Keratinocyte (primary cell): ENCODE measurements at places on chromosomes 7 and 10.

GRCh38 chr10:48610585-48611093 lies 5.8 kb upstream of the ARHGAP22 start:
- no peak for DNase-seq

GRCh38 chr7:24907311-24907886 lies 72.6 kb downstream of the OSBPL3 start:
- no peak for DNase-seq

DNA sequence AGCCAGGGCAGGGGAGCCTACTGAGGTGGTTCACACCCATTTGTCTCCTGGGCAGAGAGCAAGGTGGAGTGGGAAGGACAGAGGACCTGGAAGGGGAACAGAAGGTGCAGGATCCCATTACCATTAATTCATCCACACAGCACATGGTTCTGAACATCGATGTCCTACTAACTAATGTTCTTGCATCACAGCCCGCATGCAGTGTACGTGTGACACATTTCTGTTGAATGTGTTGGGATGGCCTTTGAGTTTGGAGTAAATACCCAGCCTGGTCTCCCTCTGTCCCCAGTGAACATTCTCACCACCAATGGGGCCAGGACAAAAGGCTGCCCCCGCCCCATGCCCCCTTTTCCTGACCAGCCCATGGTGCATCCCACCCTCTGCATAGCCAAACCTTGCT lies 46.3 kb downstream of the FAM241B start:
- no peak for DNase-seq

DNA sequence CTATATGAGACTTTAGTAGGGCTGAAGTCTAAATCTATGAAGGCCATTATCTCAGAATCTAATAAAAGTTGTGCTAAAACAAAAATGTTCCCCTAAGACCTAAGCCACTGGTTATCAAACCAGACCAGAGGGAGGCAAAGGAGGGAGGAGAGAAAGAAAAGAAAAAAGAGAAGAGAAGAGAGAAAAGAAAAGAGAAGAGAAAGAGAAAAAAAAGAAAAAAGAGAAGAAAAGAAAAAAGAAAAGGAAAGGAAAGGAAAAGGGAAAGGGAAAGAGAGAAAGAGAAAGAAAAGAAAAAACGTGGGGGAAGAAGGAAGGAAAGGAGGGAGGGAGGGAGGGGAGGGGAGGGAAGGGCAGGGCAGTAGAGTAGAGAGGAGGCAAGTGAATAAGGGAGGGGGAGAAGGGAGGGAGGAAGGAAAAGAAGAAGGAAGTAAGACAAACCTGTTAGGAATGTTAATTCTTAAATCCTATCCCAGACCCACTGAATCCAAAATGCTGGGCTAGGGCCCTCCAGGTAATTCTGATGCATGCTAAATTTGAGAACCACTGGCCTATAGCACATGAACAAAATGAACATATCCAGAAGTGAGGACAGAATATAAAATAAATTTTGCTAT lies 98.9 kb downstream of the TPK1 start:
- DNase-seq: no peak

DNA sequence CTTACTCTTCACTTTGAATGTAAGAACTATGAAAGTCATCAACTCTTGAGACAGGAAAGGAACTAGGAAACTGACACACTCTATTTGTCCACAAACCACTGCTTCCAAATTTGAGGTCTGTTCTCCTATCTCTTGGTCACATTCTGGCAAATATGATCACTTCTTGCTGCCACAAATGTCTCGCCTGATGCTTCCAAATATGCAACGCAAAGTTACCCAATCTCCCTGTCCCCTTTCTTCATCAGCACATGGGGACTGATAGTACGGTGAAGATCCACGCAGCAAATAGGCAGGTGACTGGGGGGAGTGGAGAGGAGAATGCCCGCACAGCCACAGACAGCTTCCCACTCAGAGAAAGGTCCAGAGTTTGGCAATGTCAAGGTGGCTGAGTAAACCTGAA lies 92.6 kb upstream of the TCF7L2 start:
- no peak for DNase-seq

GRCh38 chr7:37683246-37684120 lies at the start of gene GPR141:
Gene GPR141, plus strand, starts transcription at chr7:37683766. Its CDS starts 56,628 bp downstream, at chr7:37740394.
- no peak for DNase-seq

DNA sequence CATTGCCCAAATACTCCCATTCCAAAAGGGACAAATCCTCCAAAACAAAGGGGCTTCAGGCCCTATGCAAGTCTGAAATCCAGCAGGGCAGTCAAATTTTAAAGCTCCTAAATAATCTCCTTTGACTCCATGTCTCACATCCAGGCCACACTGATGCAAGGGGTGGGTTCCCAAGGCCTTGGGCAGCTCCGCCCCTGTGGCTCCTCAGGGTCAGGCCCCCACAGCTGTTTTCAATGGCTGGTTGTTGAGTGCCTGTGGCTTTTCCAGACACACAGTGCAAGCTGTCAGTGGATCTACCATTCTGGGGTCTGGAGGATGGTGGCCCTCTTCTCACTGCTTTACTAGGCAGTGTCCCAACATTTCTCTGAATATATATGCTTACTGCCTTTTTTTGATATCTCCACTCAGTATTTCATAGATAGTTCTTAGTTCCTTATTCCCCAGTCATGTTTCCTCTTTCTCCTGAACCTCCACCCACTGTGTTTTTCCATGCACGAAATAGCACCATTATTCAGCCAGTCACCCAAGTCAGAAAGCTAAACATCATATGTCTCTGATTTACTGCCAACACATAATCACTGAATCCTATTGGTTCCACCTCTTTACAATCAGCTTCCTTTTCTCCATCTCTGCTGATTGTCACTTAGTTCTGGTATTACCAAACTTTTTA lies 172.6 kb upstream of the CACNA2D1 start:
- no peak for DNase-seq

DNA sequence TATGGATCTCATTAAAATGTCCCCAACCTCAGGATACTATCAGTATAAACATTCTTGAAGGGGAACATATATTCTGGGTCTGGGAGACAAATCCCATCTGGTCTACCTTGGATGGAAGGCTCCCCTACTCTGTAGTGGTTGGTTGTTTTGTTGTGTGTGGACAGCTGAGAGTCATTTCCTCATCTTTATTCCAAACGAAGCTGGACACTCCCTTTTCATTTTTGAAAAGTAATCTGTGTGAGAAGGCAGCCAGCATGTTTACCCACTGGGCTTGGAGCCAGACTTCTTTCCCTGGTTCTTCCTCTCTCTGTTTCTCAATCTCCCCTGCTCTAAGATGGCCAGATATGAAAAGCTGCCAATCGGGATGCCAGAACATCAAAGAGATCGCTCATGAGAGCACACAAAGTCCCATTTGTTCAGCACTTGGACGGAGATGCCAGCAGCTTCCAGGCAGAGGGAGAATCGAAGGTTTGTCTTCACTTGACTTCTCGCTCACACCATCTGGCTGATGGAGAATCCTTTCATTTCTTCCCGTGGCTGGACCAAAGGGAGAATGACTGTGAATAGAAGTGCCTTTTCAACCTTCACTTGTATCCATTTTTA lies 108.1 kb upstream of the AGR3 start:
- DNase-seq: no peak

DNA sequence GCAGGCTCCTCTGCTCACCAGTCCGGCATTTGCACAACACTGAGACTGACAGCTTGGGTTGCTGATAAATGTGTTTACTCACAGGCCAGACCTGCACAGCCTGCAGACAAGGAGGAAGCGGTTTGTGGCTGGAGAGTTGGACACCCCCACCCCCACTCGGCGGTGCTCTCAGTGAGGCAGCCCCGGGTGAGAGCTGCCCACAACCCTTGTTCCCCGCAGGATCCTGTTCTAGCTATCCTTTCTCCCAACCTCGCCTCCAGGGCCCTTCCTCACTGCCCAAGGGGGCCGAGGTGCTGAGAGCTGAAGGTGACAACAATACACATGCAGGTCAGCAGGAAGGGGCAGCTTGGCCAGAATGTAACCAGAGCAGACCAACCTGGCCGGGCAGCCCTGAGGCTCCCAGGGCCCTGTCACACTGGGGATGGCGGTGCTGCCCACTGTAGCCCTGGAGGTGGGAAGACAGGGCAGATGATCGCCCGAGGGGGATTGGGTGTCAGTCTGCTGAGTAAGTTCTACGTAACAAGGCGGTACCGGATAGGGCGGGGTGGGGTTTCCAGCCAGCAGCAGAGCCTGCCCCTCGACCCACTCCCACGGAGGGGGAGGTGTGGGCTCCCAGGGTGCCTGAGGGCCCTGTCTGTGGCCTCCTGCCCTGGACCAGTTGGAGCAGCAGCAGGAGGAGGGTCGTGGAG lies 2.1 kb upstream of the ADAM8 start:
- DNase-seq: peak; percentile 79

DNA sequence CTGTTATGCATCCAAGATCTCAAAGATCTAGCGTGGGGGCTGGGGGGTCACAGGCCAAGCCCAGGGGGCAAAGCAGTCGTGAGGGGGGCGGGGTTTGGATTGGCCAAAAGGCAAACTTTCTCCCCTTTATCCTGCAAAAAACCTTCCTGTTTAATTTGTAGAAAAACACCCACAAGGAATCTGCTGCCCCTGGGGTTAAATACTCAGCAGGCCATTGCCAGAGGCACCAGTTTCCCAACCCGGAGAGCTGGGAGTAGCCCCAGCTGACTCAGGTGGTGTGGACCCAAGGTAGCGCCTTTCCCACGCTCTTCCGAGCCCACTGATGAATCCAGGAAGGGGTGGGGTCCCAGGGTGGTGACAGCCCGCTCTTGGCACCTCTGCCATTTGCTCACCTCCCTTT lies 21.4 kb downstream of the KCP start:
- no peak for DNase-seq

GRCh38 chr10:61898435-61898778 lies 3.1 kb upstream of the ARID5B start:
- DNase-seq: no peak

- DNase-seq: peak; percentile 7
These were observed 1.0 kb upstream of the FAM20C start for GRCh38 chr7:191105-191980.

GRCh38 chr10:1361411-1362105 lies 305.4 kb downstream of the WDR37 start:
- no peak for DNase-seq

DNA sequence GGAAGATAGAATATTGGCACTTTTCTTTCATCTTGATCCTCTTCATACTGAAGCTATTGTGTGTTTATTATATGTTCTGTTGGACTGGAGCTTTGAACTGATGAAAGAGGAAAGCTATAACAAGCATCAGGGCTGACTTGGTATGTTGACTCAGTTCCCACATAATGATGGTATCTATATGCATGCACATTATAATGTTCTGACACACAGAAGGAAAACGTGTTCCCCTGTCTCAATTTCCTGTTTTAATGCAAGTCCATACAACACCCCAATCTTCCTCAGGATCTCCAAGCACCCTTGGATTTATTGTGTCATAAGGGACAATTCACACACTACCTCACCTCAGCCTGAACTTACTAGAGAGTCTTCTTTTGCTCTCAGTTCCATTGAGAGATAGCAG lies 8.3 kb upstream of the WASL start:
- DNase-seq: peak; percentile 83

GRCh38 chr10:20767028-20767427 lies 130.1 kb downstream of the NEBL start:
- no peak for DNase-seq

DNA sequence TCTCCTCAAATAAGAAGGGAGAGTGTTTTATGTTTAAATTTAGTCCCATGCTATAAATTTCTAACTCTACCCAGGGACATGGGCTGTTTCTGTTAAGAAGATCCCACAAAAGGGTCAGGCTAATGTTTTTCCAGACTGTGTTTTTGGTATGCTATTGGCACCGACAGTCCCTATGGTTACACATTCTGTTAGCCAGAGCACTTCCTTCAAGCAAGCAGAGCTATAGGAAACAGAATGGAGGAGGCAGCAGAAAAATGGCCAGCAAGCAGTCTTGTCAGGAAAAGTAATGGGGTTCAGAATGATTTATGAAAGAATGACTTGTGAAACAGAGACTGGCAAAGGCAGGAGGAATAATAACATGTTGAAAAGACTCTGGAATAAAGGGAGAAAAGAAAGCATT lies 44.8 kb upstream of the PHYHIPL start:
- DNase-seq: no peak

DNA sequence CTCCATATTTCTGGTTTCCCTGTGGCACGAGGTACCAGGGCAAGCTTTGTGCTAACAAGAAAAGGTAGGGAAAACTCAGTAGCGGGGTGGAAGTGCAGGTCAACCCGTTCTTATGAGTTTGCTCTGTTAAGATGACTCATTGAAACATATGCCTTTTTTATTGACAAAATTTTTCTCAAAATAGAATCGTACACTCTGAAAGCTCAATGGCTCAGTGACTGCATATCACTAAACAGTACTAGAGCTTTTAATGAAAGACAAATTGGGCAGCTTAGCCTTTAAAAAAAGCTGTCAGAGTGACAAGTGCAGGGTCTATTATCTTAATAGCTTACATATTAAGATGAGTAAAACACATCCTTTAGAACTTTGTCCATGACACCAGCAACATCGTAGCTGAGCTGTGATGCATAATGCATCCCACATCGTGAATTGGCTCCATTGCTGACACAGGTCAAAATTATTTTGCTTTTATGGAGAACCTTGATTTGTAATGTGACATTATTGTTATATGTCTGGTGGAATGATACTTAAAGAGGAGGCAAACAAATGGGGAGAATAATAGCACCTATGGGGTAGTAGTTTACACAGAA lies 264.4 kb downstream of the ETV1 start:
- no peak for DNase-seq

GRCh38 chr7:20745702-20746101 lies 41.0 kb downstream of the SP8 start:
- no peak for DNase-seq

DNA sequence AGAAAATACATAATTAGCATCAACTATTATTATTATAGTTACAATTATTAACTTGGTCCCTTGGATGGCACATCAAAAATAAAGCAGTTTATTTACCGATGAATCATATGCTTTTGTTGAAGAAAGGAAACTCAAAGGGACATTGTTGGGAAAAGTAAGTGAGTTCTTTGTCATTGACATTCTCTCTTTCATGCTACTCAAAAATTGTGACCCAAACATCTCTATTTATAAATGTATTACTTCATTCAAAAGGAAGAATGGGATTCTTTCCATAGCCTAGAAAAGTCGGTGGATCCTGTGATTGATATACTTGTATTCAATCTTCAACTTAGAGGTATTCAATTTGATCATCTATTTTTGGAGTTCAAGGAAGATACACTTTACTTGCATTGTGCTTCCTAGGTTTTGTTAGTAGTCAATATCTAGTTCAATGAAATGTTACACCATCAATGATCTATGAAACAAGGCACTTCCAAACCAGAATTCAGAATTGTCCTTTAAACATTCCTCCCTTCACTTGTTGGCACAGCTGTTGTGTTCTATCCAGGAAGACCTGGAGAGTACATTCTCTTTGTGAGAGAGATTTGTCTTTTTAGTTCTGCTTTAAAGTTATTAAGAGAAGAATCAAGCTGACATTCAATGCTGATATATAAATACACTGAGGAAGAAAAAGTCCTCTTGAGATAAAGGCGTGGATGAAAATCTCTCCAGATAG lies 235.2 kb downstream of the TMEM26 start:
- DNase-seq: no peak

DNA sequence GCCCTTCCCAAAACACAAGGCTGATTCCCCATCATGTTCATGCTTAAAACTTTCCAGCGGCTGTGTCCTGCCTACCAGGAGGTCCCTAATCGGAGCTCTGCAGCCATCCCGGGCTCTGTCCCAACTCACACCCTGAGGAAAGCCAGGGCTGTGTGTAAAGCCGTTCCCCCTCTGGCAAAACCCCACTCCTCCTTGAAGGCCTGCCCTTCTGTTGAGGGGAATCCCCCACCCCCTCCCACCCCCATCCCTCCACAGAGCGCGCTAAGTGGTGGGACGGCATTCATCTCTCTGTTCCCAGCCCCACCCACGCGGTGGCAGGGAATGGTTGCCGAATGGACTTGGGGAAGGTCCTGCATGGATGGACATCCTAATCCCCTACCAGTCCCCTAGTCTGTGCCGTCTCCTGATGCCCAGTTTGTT lies 667 bp upstream of the TMEM120A start:
- DNase-seq: no peak
